ENCODE measurements at places on chromosomes 1 and 21.

DNA sequence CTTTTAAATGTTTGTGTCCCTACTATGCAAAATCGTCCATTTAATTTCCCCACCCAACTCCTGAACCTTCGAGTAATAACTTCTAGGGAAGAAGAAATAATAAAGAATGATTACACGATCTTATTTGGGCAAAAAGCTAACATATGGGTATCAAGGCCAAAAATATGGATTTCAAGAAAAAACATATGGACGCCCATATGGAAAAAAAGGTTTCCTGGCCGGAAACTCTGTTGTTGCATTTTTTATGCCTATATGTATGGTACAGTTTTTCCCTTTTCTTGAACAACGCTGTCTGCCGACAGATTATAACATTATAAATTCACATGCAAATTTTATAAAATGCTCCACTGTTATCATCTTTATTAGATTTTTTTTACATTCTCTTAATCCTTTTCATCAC is 167.6 kb upstream of the ESRRG start:
- no peak for DNase-seq

- no peak for DNase-seq
Measured at GRCh38 chr1:213060836-213061235, 9.8 kb downstream of the RPS6KC1 start.

DNA sequence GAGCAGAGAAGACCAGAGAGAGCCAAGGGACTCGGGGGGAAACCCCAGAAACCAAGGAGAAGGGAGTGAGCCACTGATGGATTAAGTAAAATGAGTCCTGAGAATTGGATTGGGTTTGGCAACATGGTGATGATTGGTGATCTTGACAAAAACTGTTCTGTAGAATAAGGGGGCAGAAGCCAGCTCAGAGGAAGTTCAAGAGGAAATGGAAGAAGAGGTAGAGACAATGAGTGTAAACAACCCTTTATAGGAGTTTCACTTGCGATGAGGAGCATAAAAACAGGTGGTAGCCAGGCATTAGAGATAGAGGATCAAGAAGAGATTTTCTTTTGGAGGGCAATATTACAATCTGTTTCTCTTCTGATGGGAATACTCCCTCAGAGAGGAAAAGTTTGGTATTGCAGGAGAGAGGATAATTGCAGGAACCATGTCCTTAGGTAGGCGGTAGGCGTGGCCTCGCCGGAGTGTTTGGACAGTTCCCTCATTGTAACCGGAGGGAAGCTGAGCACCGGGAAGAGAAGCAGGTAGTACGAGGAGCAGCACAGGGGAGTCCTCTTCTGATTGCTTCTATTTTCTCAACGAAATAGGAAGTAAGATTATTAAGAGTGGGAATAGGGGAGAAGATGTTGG is 68.4 kb upstream of the TENT5C start:
- DNase-seq, result no peak

- no peak for DNase-seq
Measured at GRCh38 chr1:83918688-83919285, 80.1 kb downstream of the TTLL7 start.

GRCh38 chr1:182415789-182416188 is 15.3 kb upstream of the TEDDM1 start:
- DNase-seq, result no peak

- DNase-seq, result no peak
Measured at GRCh38 chr1:90371448-90371813, 345.7 kb downstream of the BARHL2 start.

GRCh38 chr1:31583995-31584868 is 7.9 kb downstream of the TINAGL1 start:
- no peak for DNase-seq

- DNase-seq, result no peak
Measured at GRCh38 chr1:241598249-241598648, 41.9 kb downstream of the CHML start.

DNA sequence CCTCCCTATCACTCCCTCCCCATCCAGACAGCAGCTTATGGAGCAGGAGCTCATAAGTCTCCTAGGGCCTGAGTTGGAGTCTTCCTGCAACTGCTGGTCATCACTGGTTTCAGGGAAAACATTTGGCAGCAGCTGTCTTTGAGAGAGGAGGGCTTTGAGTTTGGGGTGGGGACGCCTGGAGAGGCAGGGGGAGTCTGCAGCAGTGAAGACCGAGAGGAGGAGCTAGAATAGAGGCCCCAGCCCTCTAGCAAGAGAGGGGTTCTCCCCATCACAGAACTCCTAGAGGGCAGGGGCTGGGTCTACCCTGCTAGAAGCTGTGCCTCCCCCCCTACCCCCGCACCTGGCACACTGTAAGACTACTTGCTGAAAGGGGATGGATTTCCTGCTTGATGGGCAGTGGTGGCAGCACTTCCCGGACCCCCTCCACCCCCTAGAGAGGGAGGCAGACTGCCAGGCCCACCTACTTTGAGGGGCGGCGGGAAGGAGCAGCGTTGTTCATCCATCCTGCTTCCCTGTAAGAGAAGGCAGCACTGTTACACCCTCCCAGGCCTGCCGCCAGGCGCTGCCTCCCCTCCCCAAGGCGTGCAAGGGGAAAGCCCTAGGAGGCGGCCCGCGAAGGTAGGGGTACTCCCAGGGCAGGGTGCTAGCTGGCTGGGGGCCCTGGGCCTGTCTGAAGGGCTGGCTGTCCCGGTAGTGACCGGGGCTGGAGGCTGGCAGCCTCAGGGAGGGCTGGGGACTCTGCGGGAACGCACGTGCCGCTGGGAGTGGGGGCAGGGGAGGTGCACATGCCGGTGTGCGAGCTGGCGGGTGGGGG is 50.4 kb downstream of the RAP1GAP start:
- DNase-seq, result no peak

DNA sequence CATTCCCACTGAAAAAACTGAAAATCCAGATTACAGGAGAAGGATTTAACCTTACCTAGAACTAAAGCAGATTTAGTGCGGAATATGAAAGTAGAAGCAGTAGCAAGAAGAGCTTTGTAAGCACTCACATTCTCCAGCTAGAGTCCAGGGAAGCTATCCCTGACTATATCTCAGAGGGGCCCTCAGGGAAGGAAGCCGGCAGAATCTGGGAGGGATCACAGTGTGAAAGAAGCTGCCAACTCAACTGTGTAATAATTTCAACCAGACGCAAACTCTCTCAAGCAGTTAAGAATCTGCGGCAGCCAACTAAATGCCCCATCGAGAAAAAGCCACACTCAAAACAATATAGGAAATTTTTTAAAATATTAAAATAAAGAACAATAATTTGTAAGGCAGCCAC is 163.8 kb downstream of the EIF4G3 start:
- DNase-seq, result no peak

DNA sequence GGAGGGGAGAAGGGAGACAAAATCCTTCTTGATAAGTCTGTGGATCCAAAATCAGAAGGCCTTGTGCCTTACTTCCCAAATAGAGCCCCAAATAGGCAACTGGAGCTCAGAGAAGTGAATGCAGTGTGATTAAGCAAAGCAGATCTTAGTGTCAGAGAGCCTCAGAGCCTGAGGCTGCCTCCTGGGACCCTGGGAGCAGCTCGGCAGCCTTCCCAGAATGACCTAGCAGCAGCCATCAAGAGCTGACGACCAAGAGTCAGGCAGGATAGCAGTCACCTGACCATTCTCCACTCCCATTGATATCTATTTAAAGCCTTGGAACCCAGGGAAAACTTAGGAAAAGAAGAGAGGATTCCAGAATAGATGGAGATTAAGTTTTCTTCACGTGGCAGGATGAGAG is 78.0 kb upstream of the SMYD2 start:
- DNase-seq, result no peak

DNA sequence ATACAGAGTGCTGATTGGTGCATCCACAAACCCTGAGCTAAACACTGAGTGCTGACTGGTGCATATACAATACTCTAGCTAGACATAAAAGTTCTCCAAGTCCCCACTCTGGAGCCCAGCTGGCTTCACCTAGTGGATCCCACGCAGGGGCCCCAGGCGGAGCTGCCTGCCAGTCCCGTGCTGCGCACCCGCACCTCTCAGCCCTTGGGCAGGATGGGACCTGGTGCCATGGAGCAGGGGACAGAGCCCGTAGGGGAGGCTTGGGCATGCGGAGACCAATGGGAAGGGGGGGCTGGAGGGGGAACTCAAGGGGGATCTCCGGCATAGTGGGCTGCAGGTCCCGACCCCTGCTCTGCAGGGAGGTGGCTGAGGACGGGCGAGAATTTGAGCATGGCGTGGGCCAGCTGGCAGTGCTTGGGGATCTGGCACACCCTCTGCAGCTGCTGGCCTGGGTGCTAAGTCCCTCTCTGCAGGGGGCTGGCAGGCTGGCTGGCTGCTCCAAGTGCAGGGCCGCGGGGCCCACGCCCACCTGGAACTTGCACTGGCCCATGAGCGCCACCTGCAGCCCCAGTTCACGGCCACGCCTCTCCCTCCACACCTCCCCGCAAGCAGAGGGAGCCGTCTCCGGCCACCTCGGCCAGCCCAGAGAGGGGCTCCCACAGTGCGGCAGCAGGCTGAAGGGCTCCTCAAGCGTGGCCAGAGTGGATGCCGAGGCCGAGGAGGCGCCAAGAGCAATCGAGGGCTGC is 104.9 kb downstream of the NTMT2 start:
- DNase-seq, result no peak

GRCh38 chr1:32501865-32502264 is 37.0 kb downstream of the ZBTB8B start:
- DNase-seq, result no peak

DNA sequence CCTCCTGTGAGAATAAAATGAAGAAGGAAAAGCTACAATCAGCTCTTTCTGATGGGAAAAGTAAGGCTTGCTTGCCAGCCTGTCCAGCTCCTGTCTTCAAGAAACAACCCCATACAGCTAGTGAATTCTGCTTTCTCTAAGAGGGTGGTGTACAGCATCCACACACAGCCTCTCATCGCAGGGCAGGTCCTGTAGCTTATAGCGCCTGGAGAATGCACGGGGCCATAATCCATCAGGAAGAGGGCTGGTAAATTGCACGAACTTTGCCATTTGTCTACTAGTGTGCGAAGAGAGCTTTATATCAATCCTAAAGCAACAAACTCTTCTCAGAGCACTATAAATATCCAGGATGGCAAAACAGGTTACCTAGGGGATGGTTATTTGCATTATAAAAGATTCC is 83.3 kb upstream of the SAMSN1 start:
- DNase-seq, result no peak

DNA sequence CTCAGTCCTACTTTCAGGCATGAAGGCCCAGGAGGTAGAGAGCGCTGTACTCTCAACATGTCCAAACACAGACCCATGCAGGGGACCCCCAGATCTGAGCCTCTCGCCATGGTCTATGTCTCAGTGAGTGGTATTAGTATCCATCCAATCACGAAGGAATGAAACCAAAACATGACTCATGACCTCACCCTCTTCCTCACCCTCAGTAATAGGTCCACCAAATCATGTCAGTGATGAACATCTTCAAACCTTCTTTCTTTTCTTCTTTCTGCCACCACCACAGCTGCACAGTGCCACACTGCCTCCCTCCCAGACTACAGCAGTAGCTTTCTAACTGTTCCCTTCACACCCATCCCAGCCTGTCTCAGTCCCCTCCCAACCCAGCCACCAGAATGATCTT is 16.8 kb downstream of the C1orf116 start:
- no peak for DNase-seq

DNA sequence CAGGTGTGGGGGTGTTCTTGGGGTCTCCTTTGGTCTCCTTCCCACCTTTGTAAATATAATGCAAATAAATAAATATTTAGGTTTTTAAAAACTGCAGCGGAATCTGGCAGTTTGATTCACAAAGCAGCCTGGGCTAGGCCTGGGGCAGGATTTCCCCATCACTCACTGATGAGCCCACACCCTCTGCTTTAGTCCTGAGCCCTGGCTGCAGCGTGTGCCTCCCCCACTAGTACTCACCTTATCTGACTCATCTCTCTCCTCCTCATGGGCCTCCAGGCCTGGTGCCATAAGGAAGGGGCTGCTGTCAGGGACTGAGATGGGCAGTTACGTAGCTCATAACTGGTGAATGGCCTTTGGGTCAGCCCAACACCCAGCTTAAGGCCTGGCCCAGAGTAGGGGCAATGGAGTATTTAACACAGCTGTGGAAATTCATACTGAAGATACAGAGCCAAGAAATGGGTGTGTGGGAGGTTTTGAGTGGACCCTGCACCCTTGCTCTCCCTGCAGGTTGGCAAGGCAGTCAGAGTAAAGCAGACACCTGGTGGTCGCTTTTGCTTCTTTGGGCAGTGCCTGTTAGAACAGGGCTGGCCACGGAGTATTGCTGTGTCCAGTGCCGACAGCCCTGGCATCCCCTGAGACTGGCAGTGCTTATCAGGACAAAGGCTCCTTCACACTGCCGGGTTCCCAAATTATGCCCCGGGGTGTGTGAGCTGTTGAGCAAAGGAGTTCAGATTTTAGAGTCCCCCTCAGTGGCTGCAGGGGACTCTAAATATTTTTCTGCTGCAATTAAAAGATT is 39.7 kb downstream of the AZIN2 start:
- DNase-seq, result no peak

GRCh38 chr21:42176859-42177258 is 42.1 kb upstream of the ABCG1 start:
- DNase-seq, result no peak

DNA sequence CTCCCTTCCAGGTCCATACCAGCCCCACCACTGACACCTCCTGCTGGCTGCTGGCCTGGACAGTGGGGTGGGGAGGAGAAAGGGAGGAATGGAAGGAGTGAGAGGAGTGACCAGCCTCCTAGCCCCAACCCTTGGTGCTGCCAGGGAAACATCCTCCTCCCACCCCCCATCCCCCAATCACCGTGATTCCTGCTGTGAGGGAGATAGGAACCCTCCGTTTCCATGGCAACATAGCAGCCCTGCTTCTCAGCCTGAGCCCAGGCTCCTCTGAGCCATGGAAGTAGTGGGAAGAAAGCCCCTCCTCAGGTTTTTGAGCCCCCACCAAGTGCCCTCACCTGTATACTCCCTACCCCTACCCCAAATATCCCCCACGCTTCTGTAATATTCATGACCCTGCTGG is 44.4 kb upstream of the SCMH1 start:
- no peak for DNase-seq

- DNase-seq, result no peak
Measured at GRCh38 chr1:29496701-29497100, 260.4 kb downstream of the PTPRU start.

GRCh38 chr1:52502789-52503188 is 50.1 kb downstream of the TUT4 start:
- no peak for DNase-seq

GRCh38 chr21:29829564-29830275 is 110.1 kb downstream of the GRIK1 start:
- no peak for DNase-seq

GRCh38 chr1:55231745-55232144 is 16.6 kb upstream of the USP24 start:
- DNase-seq, result no peak

- no peak for DNase-seq
Measured at GRCh38 chr1:175320804-175321203, 128.2 kb upstream of the KIAA0040 start.

- no peak for DNase-seq
Measured at GRCh38 chr1:76958828-76959227, 91.5 kb downstream of the ST6GALNAC5 start.

GRCh38 chr1:21913258-21913657 is 23.9 kb downstream of the HSPG2 start:
- DNase-seq, result no peak

DNA sequence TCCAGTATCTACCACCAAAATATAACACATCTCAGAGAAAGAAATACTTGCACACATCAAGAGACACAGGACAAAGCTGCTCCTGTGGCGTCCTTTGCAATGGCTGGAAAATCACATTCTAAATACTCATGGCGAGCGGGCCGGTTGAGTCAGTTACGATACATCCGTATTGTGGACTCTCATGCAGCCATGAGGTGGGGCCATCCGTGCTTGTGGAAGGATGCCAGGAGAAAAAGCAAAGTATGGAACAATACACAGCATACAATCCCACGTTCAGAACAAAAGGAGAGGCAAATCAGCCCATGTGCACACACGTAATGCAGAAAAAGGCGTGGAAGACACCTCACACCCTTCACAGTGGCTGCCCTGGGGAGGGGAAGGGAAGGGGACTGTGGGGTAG is 13.1 kb downstream of the ATP13A2 start:
- no peak for DNase-seq
